H9 (cell line): ENCODE measurements at places on chromosomes 5 and 9.

- H3K36me3 ChIP-seq: no peaks in the 10 kb centered on the region
- H3K4me1 ChIP-seq: no peaks in the 10 kb centered on the region
- no peak for DNase-seq
- H3K4me3 ChIP-seq: no peak overlapping the region
- H3K27ac ChIP-seq: no peak overlapping the region
These were observed 33.1 kb upstream of the RAPGEF1 start for GRCh38 chr9:131772940-131773339.

DNA sequence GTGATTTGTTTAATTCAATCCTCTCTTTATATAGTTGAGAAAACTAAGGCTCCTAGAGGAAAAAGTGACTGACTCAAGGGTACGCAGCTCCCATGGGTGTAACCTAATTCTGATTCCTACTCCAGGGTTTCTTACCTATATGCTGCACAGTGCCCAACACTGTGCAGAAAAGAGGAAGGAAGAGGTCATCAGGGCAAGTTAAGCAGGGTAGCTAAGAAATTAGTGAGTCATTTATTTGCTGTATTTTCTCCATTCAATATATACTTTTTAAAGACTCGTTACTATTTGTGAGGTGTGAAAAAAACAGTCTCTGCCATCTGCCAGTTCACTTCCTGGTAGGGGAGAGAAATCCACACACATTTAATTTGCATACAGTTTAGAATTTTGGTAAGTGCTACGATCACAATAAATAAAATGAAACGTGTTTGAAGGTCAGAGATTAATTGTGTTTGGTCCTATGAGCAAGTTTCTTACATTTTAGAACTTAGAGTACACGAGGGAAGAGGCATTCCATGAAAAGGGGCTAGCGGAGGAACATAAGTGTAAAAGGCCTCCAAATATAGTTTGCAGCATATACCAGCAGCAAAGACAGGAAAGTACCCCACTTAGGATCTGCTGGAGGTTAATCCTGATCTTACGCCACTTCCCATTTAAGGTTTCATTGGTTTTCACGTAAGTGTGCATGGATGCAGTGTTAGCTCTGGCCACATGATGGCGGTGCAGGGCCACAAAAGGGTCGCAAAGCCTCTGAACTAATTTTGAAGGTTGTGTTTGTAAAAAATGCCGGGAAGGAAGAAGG, 59.9 kb upstream of the TLR4 start:
- H3K36me3 ChIP-seq: no peaks in the 10 kb centered on the region
- H3K4me3 ChIP-seq: no peak overlapping the region
- peak; percentile 78 for DNase-seq
- H3K27ac ChIP-seq: no peak overlapping the region
- no peaks in the 10 kb centered on the region for H3K27me3 ChIP-seq
- no peaks in the 10 kb centered on the region for H3K4me1 ChIP-seq

DNA sequence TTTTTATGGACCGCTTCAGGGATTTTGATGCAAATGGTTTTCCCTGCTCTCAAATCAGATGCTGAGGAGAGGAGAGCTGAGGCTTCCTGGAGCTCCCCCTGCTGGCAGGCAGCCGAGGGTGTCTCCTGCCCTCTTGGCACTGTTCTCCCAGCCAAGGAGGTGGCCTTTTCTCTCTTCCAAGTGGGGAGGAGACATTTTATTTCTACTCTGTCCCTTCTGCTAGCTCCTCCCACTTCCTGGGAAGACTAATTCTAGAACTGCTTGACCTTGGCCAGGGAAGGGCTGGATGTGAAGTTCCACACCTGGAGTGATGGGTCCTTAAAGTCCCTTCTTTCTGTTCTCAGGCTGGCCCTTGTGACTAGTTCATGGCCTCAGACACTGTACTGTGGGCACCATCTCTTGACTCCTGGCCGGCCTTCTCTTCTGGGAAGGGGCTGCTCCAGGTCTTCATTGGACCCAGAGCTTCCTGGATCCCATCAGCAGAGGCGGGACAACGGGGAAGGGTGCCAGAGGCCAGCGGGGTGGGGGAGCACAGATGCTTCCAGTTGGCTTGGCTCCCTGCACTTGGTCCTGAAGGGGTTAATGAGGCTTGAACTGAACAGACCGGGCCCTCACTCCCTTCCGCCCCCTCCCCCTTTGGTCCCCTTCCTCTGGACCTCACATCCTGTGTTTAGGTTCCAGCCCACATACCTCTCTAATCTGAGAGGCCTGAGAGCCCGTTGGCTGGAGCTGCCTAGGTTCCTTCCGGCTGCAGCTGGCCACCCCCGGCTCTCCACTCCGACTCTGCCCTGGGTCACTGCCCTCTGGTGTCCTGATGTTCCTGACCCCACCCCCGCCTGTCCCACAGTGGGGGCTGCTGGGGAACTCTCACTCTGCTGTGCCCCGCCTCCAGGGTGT, 32.1 kb downstream of the PTPA start:
- H3K27ac ChIP-seq: no peak overlapping the region
- peaks cover 13% of the 10 kb centered on the region; the same call in 2 of the 3 replicates for H3K36me3 ChIP-seq
- H3K27me3 ChIP-seq: no peaks in the 10 kb centered on the region
- peaks cover 14% of the 10 kb centered on the region; the same call in 1 of the 2 replicates for H3K4me1 ChIP-seq
- no peak overlapping the region; the same call in 1 of the 2 replicates for H3K4me3 ChIP-seq

DNA sequence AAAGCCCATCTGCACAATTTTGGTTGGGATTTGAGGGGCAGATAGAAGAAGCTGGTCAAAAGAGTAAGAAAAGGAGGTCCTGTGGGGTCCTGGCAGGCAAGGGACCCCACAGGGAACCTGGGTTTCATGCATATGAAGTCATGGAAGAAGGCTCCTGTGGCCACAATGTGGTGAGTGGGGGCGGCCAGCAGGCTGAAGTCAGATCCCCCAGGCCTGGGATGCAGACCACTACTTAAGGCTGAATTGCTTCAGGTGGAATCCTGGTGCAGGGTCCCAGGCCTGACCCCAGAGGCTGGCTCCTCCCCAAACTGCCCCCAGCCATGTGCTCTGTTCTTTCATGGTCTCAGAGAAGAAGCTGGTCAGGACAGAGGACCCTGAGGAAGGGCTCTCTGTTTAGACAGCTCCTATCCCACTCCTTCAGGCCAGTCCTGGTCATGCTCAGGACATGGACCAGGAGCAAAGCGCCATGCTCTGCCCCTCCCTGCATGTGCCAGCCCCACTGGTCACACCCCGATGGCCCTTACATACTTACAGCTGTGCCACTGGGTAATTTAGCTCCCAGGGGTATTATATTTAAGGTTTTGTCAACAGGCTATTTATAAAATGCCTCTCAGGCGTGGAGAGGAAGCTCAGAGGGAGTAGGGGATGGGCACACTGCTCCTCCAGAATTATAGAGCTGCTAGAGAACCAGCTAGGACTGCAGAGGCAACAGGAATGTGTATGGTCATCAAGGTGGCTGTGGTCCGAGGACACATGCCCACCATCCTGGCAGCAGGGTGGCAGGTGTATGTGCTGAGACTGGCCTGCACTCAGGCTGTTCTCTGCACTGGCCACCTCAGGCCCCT, 33.4 kb downstream of the C5orf15 start:
- H3K4me1 ChIP-seq: no peaks in the 10 kb centered on the region
- H3K27ac ChIP-seq: no peak overlapping the region
- H3K27me3 ChIP-seq: no peaks in the 10 kb centered on the region
- no peak for DNase-seq

DNA sequence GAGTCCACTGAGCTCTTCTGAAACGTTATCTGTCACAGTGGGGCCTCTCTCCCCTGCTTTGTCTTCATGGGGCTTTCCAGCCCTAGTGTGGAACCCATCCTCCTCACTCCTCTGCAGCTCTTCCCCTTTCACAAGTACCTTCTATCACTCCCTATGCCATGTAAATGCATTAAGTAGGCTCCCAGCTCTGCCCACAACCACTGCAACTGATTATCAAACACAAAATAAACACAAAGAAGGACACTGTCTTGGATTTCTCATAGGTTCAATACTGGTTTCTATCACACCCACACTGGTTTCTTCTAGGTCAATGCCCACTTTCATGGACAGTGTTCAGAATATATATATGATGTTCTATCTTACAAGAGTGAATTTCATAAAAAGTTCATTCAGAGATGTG, 139.4 kb downstream of the GNAQ start:
- no peak overlapping the region for H3K4me3 ChIP-seq
- H3K27ac ChIP-seq: no peak overlapping the region
- H3K27me3 ChIP-seq: no peaks in the 10 kb centered on the region
- no peaks in the 10 kb centered on the region for H3K4me1 ChIP-seq
- peaks cover 8% of the 10 kb centered on the region; the same call in 1 of the 2 replicates for H3K36me3 ChIP-seq

DNA sequence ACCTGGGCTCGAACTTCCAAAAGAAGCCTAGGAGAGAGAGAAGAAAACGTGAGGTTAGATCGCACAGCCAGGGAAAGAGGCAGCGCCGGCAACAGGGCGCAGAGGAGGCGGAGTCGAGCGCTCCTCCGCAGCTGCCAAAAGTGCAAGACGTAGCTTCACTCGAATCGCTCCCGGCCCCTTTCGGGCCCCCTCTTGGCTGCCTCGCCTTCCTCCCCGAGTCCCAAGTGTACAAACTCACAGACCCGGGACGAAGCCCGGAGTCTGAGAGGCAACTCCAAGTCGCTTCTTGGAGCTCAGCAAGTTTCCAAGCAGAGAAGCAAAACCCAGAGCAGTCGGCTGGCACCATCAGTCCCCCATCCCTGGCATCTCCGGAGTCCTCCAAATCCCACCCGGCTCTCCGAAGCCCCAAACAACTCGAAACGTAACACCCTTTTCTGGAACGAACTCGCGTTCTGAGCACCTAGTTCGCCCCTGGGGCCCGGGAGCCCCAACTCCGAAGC, 1.2 kb downstream of the MIER3 start:
- no peaks in the 10 kb centered on the region for H3K4me1 ChIP-seq
- H3K27me3 ChIP-seq: no peaks in the 10 kb centered on the region; the same call in 1 of the 2 replicates
- peak overlapping the region; percentile 89 for H3K4me3 ChIP-seq
- H3K36me3 ChIP-seq: peaks cover 17% of the 10 kb centered on the region
- DNase-seq: peak; percentile 67

GRCh38 chr5:32165597-32165996, 8.5 kb downstream of the GOLPH3 start:
- no peak overlapping the region for H3K27ac ChIP-seq
- no peak for DNase-seq
- H3K27me3 ChIP-seq: no peaks in the 10 kb centered on the region
- H3K36me3 ChIP-seq: peaks cover 54% of the 10 kb centered on the region

DNA sequence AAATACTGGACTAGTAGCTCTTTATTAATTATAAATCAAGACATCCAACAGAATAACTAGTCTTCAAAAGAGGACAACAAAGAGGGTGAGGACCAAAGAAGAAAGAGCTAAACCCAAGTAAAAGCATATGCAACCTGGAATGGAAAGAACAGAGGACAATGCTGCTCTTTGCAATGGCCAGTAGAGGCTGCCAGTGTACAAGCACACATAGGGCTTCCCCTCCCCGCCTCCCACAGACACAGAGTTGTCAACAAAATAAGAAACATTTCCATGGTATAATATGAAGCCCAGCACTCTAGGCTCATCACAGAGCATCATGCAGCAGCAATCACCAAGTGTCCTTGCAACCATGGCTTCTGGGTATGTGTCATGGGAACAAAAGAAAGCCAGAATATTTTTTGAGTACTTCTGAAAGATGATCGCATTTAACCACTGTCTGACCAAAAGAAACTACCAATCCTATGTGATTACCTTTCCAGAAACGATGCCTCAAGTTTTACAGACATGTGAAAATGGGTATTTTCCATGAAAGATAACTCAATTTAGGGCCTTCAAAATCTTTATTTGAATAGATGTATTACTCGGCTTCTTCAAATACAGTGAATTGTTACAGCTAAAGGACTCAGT, 58.1 kb downstream of the RFX3 start:
- peaks cover 3% of the 10 kb centered on the region for H3K4me1 ChIP-seq
- H3K36me3 ChIP-seq: peaks cover 4% of the 10 kb centered on the region
- H3K4me3 ChIP-seq: no peak overlapping the region
- no peaks in the 10 kb centered on the region for H3K27me3 ChIP-seq
- peak; percentile 64 for DNase-seq
- no peak overlapping the region for H3K27ac ChIP-seq

GRCh38 chr5:170333161-170333910, 35.8 kb upstream of the LCP2 start:
- H3K4me1 ChIP-seq: peaks cover 12% of the 10 kb centered on the region; the same call in 1 of the 2 replicates
- DNase-seq: peak; percentile 72
- H3K27ac ChIP-seq: peak overlapping the region; percentile 48

GRCh38 chr9:129547869-129548570, 72.9 kb downstream of the C9orf50 start:
- no peak for DNase-seq
- no peak overlapping the region for H3K27ac ChIP-seq
- H3K4me1 ChIP-seq: no peaks in the 10 kb centered on the region
- peaks cover 6% of the 10 kb centered on the region; the same call in 1 of the 2 replicates for H3K27me3 ChIP-seq

GRCh38 chr9:14770592-14770991, 48.1 kb upstream of the CER1 start:
- no peak overlapping the region for H3K4me3 ChIP-seq
- H3K4me1 ChIP-seq: 0 out of 2 replicates have a peak, but pooled peaks cover 3% of the 10 kb centered on the region
- DNase-seq: no peak
- no peaks in the 10 kb centered on the region for H3K36me3 ChIP-seq
- H3K27ac ChIP-seq: no peak overlapping the region

GRCh38 chr9:22265038-22265437, 181.6 kb upstream of the DMRTA1 start:
- H3K36me3 ChIP-seq: peaks cover 11% of the 10 kb centered on the region; the same call in 1 of the 2 replicates
- H3K4me1 ChIP-seq: no peaks in the 10 kb centered on the region
- no peaks in the 10 kb centered on the region for H3K27me3 ChIP-seq

DNA sequence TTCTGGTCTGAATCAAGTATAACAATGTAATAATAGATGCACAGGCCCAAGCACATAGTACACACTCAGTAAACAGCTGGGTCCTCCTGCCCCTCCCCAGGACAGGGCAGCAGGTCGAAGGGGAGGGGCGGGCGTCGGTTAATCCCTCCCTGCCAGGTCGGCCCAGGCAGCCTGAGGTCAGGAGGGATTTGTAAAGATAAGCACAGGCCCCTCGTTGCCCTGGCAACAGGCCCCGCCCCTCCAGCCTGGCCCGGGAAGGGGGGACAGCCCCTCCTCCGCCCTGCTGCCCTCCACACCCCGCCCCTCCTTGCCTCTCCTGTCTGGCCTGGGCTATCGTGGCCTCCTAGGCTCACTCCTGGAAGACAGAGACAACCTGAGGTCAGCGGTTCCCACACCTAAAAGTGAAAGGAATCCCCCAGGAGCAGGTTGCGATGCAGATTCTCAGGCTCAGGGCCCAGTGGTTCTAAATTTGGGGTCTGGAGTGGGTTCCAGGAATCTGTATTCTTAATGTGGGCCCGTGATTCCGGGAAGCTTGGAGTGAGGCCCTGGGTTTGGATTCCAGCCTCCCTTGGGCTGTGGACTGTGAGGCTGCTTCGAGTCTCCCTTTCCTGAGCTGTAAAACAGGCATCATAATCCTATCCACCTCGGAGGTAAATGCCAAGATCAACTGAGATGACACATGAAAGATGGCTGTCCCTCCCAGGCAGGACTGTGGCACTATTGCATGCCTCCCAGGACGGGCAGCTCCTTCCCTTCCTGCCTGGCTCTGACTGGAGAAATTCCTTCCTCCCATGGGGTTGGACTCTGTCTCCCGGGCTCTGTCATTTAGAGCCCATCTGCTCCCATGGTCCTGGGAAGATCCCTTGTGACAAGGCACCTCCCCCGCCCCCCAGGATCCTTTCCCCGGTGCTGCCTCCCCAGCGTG, 4.4 kb downstream of the CRB2 start:
- H3K4me3 ChIP-seq: peak overlapping the region; percentile 52
- no peak overlapping the region for H3K27ac ChIP-seq
- peaks cover 16% of the 10 kb centered on the region; the same call in 1 of the 2 replicates for H3K4me1 ChIP-seq
- DNase-seq: peak; percentile 99
- H3K36me3 ChIP-seq: no peaks in the 10 kb centered on the region; the same call in 1 of the 2 replicates
- no peaks in the 10 kb centered on the region; the same call in 1 of the 2 replicates for H3K27me3 ChIP-seq

GRCh38 chr5:150625831-150626746, 14.4 kb upstream of the SYNPO start:
- DNase-seq: no peak
- H3K36me3 ChIP-seq: no peaks in the 10 kb centered on the region
- no peak overlapping the region for H3K27ac ChIP-seq
- no peaks in the 10 kb centered on the region; the same call in 1 of the 2 replicates for H3K27me3 ChIP-seq
- H3K4me3 ChIP-seq: peak overlapping the region; percentile 13; the same call in 1 of the 3 replicates
